ENCODE measurements at places on chromosomes 3 and 15.

DNA sequence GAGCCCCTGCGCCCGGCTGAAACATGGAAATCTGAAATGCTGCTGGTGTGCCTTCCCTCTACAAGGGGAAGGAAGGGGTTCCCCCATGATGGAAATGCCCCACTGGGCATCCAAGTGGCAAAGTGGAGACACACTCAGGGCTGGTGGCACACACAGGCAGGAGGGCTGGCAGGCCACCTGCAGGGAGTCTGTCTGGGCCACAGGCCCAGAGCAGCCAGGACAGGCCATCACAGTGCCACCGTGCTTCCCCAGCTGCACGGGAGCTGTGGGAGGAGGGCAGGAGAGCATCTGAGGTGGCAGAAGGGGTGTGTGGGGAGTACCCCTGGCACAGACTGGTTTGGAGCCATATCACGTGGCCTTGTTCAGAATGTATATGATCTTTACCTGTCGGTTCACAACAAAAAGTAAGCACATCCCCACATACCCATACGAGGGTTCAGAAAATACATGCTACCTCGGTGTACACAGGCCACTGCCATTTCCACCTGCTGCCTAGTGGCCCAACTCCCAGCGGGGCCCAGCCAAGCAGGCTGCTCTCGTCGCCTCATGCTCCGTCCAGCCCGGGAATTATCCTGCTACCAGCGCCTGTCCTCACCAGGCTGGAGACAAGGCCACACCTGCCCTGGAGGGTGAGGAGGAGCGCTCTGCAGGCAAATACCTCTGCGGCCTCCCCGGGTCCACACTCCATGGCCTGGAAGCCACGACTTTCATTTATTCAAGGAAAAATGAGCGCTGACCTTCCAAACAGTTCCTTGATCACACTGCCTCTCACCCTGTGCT lies 22.6 kb upstream of the DUSP7 start:
- peak; percentile 31 for DNase-seq

DNA sequence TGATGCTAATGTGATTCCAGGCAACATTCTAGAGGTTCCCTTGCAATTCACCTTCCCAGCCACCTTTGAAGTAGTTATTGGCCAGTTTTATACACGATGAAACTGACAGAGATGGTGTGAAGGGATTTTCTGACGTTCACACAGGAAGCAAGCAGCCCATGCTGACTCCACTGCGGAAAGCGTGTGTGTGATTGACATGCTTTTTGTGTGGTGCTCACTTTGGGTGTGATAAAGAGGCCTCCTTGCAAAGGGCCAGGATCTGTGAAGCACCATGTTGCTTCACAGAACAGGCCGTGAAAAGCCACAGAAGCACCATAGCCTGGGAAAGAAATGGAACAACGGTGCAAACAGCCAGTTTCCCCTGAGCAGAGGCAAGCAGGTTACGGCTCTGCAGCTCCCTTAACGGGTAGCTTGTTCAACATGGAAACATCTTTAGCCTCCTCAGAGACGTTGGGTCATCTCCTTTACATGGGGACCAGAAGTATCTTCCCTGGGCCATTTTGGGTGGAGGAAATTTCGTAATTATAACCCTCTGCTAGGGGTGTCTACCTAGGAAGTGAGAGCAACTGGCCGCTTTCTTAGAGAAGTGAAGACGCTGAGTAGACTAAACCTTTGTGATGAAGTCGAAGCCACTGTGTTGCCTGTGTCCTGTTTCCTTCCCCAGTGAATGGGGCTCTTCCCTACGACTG lies 108.5 kb downstream of the APBA2 start:
- no peak for DNase-seq

- DNase-seq, result no peak
Observed at GRCh38 chr15:94230883-94231722, at the start of gene MCTP2. MCTP2 (plus strand) TSS chr15:94231561; CDS start chr15:94298266, 66,705 bp downstream.

DNA sequence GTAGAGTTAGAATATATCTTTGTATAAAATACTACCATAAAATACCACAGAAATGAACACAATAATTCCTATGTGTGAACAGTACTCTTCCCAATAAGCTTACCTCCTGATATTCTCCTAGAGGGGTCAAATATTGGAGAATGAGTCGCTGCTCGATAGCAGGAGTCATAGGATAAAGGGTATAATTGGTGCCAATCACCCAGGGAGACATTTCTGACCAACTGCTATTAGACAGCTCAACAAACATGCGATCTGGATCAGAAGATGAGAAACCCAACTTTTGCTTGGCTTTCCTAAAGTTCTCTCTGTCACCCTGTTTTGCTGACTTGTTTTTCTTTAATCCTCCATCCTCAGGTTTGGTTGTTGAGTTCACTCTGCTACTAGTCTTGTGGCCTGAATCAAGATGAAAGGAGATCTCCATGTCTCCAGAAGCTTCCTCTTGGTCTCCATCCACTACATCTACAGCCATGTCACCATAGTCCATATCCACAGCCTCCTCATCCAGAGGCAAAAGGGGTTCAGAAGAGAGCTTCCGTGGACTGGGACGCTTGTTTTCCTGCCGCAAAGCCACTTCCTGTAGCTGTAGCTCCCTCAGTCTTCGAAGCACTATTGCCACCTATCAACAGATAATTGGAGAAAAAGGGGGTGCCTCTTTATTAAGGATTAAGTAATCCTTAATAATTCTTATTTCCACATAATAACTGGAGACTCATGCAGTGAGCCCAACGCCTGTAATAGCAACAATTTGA lies 50.4 kb downstream of the RBM15B start:
- no peak for DNase-seq

- DNase-seq, result no peak
Observed at GRCh38 chr3:42520336-42520735, 17.9 kb downstream of the VIPR1 start.

DNA sequence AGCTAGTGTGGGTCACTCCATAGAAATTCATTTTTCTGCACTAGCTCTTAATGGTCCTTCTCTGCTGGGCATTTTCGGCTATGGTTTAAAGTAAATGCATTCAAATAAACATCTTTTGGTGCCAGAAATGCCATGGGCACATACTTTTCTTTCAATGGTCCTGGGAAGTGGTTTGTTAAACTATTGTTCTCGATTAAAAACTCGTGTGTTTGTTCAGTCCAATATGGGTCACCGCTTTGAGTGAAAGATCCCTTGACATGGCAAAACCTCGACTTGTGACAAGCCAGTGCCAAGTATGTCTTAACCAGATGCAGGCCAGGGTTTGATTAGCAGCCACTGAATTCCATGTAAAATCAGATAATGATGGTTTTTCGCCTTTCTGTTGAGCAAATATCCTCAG lies 331.9 kb upstream of the WNT5A start:
- no peak for DNase-seq

GRCh38 chr3:61454801-61455200 lies 106.6 kb upstream of the PTPRG start:
- no peak for DNase-seq

- no peak for DNase-seq
Observed at GRCh38 chr3:190370369-190370768, 17.6 kb upstream of the CLDN16 start.

GRCh38 chr3:108416111-108416869 lies 94.1 kb downstream of the MYH15 start:
- no peak for DNase-seq

GRCh38 chr3:80643421-80643820 lies 875.6 kb upstream of the ROBO1 start:
- DNase-seq, result no peak

- no peak for DNase-seq
Observed at GRCh38 chr15:92631721-92632120, 23.9 kb downstream of the FAM174B start.

DNA sequence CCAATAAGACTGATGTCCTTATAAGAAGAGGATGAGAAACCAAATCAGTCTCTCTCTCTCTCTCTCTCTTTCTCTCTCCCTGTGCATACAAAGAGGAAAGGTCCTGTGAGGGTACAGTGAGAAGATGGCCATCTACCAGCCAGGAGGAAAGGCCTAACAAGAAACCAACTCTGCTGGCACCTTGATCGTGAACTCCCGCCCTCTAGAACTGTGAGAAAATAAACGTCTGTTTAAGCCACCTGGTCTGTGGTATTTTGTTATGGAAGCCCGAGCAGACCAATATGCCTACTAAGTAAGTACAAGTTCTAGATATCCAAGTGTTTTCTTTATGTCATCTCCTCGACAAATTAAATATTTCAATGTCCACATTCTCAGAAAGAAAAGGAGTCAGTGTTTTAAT lies 44.9 kb upstream of the TMC3 start:
- DNase-seq, result no peak

- no peak for DNase-seq
Observed at GRCh38 chr3:110969229-110970211, 102.1 kb upstream of the NECTIN3 start.

DNA sequence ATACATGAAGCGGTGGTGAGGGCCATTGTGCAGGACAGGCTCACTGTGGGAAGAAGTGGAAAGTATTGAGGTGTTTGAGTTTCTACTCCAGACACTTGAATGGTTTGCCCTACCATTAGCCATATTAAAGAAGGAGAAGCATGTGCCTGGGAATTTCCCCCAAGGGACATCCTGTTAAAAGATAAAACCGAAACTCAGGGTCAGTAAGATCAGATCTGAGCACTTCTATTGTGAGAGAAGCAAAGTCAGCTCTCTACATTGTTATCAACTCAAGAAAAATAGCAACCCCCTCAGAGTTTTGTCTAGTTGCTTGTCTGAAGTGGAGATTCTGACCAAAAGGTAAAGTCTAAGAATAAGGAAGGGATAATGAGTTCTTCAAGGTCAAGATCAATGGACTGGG lies 269.8 kb downstream of the CHST2 start:
- no peak for DNase-seq

DNA sequence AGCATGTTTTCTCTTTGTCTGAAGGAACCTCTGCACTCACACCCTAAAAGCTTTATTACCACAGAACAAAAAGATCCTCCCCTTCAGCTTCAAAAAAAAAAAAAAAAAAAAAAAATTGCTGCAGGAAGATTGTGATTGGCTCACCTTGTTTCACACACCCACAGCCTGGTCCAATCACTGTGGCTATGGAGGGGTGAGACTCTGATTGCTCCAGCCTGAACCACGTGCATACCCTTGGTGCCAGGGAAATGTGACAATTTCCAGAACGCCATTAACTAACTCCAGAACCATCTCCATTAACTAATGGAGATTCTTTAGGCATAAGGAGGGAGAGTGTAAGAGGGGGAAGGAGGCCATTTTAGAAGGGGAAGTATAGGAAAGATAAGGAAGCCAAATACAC lies 106.5 kb upstream of the CRBN start:
- no peak for DNase-seq

DNA sequence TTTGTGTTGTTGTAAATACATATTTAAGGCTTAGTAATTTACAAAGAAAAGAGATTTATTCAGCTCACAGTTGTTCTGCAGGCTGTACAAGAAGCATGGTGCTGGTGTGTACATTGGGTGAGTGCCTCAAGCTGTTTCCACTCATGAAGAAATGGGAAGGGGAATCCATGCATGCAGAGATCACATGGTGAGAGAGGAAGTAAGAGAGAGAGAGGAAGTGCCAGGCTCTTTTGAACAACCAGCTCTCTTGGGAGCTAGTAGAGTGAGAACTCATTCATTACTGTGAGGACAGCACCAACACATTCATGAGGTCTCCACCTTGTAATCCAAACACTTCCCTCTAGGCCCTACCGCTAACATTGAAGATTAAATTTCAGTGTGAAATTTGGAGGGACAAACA lies 909.2 kb downstream of the NSUN3 start:
- DNase-seq, result no peak

GRCh38 chr3:98967758-98968157 lies 66.3 kb upstream of the DCBLD2 start:
- DNase-seq, result no peak

DNA sequence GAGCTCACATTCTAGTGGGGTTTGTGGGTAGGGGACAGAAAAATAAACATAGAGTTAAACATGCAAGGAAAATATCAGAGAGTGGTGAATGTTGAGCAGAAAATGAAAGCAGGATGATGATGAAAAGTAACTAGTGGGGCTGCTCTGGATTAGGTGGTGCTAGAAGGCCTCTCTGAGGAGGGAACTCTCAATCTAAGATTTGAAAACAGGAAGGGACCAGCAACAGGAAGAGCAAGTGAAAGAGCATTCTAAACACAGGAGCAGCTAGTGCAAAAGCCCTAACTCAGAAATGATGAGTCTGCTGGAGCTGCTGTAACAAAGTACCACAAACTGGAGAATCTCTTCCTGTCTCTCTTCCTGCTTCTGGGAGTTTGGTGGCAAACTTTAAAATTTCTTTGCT lies 468.6 kb upstream of the AGTR1 start:
- DNase-seq, result no peak

DNA sequence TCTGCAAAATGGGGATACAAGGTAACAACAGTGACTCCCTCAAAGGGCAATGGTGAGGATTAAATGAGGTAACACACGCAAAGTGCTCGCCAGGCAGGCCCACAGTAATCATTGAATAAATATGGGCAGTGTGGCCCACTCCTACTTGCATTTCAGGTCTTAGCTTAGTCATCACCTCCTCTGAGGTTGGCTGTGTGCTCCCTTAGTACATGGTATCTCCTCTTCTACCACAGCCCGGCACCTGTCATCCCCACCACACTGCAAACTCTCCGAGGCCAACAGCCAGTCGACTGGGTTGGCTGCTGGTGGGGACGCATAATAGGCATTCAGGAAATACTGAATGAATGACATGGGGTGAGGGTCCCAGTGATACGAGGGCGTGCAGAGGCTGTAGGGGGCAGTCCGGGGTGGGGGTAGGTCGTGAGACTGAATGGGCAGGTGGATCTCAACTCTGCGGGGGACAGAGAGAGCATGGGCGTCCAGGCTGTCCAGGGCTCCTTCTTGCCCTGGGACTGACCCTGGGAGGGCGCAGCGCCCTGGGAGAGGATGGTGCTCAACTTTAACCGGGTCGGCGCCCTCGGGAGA lies 375 bp upstream of the MYZAP start:
- no peak for DNase-seq

DNA sequence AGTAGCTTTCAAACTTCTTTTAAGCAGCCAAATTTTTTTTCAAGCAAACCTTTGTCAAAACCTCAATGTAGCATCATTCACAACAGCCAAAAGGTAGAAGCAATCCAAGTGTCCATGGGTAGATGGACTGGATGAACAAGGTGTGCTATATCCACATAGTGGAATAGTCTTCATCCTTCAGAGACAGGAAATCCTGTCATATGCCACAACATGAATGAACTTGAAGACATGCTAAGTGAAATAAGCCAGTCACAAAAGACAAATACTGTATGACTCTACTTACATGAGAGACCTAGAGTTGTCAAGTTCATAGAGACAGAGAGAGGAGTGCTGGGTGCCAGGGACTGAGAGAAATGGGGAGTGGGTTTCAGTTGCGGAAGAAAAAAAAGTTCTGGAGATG lies 87.6 kb downstream of the SRGAP3 start:
- no peak for DNase-seq

- no peak for DNase-seq
Observed at GRCh38 chr3:8575364-8576104, 69.1 kb downstream of the SSUH2 start.

All from cerebellar cortex (tissue), 1 donor.